NCI-H748 treated with DMSO at 0.1 percent for 48 hours (cell line): ENCODE measurements at places on chromosomes 1 and 21.
A peak's percentile ranks its signal among the peaks of the same experiment; 100 is the strongest.

GRCh38 chr1:50423670-50424000 lies 392 bp upstream of the DMRTA2 start:
- no peak for DNase-seq

DNA sequence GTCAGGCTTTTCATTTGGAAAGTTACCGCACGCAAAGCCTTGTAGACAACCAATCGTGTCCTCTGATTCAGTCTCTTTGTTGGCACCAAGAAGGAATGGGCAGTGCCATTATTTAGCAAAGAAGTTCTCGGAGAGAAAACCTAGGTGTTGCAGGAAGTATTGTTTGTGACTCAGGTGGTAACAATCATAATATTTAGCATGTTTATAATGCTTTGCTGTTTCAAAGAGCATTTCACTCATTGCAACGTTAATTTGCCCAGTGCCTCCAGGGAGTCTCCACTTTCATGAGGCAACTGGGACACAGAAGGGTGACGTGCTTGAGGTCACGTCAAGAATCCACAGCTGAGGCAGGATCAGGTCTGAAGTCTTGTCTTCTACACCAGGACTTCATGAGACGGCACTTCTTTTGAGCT lies 31.4 kb downstream of the STPG1 start:
- DNase-seq: no peak

GRCh38 chr1:81899214-81899821 lies 98.6 kb downstream of the ADGRL2 start:
- DNase-seq: no peak

- DNase-seq: peak; percentile 80
These were observed 590.4 kb upstream of the PLXNA2 start for GRCh38 chr1:208834381-208835096.

- DNase-seq: no peak
These were observed 29.8 kb upstream of the RNF186 start for GRCh38 chr1:19844731-19845495.

DNA sequence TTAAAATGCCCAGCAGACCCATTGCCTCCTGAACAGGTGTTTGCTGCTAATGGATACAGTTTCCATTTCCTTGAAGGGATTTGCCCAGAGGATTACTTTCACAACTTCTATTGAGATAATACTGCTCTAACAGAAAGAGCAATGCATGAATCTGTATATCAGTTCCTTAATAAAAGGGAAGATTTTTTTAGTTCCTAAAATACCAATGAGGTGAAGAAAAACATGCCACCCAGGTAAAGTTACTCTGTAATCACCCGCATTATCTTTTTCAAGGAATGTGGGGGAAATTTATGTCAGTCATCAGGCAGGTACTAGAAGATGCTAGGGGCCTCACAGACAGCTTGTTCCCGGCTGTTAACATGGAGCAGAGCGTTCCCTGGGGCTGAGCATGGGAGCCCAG lies 41.1 kb downstream of the KCNJ15 start:
- no peak for DNase-seq

- DNase-seq: peak; percentile 41
These were observed 12.3 kb upstream of the DMBX1 start for GRCh38 chr1:46477153-46477929.

DNA sequence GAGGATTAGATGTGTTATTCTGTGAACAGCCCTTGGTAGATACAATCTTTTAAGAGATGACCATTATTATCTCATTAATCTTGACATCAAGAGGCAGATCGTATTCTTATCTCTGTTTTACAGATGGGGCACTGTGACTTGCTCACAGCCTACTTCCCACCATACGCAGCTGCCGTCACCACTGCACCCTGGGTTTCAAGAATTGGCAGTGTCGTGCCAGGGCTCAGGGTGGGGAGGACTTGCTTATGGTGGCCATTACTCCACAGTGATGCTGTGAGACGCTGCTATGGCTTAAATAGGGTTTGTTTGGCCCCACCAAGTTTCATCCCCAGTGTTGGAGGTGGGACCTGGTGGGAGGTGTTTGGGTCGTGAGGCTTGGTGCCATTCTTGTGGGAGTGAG lies 45.4 kb upstream of the ZC3H12A start:
- DNase-seq: no peak

DNA sequence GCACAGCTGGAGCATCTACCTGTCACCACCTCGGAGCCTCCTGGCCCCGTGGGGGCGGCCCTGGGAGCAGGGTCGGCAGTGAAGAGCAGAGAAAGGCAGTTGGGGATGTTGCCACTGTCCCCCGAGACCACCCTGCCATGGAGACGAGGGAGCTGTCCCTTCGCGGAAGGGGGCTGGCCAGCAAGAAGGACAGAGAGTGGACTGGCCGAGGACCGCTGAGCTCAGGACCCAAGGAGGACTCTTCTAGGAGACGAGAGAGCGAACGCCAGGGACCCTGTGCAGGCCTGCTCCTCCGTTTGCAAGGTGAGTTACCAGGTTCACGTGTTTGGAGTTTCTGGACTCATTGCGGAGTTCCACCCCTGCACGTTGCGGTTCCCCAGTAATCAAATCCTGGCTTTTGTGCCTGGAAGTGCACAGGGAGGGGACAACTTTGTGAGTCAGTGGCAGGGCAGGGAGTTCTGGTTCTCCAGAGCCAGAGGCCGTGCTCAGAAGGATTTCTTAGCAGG lies 5.6 kb upstream of the POFUT2 start:
- no peak for DNase-seq
